ENCODE measurements at places on chromosomes 3 and 15.

- no peak for DNase-seq
These were observed 12.1 kb downstream of the C15orf39 start for GRCh38 chr15:75213768-75214221.

- DNase-seq = no peak
These were observed 1.1 kb upstream of the WWTR1 start for GRCh38 chr3:149658744-149659497.

DNA sequence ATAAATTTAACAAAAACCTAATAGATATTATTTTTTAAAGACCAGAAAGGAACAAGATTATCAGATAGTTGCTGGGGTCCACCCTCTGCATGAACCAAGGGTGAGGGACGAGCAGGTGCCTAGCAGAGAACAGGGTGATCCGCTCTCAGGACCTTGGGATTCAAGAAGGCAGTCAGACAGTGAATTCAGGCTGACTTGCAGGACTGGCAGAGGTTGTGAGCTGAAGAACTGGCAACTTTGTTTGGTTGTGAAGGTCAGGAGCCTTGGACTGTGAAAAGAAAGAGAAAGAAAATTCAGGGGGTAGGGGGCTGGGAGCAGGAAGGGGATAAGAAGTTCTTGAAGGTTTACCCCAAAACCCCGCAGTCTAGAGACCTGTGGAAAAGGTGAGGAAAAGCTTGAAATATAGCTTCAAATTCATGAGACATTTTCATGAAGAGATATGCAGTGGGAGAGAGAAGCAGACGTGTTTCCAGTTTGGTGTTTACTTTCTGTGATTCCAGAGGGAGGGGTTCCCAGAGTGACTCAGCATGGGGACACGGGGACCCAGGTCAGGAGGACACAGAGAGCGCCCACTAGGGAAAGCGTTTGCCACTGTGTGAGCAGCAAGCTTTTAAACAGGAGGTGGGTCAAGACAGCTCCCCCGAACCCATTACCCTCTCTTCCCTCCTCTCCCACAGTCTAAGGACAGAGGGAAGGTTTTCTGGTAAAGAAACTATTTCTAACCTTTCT, 217.2 kb upstream of the UMPS start:
- no peak for DNase-seq

- no peak for DNase-seq
These were observed 313.9 kb upstream of the NR2E3 start for GRCh38 chr15:71496336-71496955.

DNA sequence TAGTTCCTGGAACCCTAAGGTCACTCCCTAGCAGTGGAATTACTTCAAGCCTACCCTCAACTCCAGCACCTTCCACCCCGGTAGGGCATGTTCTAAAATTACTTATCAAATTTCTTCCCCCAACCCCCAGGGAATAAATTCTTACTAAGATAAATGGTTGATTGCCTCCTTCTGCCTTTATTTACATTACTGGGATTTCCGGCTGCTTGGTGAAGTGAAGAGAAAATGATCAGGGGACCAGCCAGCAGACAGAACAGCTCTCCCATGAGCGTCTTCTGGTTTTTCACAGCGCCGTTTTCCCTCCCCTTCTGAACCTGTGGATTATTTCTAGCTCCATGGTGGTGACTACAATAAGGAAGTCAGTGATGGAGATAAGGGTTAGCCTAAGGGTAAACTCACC, 521.5 kb upstream of the PPP2R3A start:
- DNase-seq = no peak

GRCh38 chr3:16060358-16060852, 114.1 kb upstream of the GALNT15 start:
- DNase-seq = no peak

- no peak for DNase-seq
These were observed 193.1 kb upstream of the DCBLD2 start for GRCh38 chr3:99094606-99095005.

DNA sequence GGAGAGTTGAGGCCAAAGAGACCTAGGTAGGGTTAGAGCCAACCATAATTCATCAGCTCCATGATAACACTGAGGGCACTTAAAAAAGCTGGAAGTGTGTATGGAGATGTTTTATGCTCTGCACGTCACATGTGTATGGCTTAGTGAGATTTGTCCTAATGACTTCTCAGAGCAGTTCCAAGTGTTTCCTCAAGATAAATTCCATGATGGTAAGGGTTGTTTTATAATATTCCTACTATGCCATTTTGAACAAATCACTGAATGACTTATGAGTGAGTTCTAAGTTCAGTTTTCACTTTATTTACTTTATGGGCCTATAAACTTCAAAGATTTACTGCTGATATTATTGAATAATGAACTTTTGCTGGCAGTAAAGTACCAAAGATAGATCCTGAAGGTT, 28.1 kb downstream of the TEX9 start:
- DNase-seq = no peak

Measured in activated naive CD4-positive, alpha-beta T cell (primary cell).